GM03348 (cell line): ENCODE measurements at places on chromosomes 12 and 14.

GRCh38 chr12:96167492-96167891 is 26.7 kb upstream of the ELK3 start:
- no peak for DNase-seq

GRCh38 chr12:21699851-21700250 is 42.2 kb upstream of the LDHB start:
- DNase-seq = no peak

- DNase-seq = no peak
Observed at GRCh38 chr12:127334912-127335644, 931.9 kb upstream of the TMEM132C start.

DNA sequence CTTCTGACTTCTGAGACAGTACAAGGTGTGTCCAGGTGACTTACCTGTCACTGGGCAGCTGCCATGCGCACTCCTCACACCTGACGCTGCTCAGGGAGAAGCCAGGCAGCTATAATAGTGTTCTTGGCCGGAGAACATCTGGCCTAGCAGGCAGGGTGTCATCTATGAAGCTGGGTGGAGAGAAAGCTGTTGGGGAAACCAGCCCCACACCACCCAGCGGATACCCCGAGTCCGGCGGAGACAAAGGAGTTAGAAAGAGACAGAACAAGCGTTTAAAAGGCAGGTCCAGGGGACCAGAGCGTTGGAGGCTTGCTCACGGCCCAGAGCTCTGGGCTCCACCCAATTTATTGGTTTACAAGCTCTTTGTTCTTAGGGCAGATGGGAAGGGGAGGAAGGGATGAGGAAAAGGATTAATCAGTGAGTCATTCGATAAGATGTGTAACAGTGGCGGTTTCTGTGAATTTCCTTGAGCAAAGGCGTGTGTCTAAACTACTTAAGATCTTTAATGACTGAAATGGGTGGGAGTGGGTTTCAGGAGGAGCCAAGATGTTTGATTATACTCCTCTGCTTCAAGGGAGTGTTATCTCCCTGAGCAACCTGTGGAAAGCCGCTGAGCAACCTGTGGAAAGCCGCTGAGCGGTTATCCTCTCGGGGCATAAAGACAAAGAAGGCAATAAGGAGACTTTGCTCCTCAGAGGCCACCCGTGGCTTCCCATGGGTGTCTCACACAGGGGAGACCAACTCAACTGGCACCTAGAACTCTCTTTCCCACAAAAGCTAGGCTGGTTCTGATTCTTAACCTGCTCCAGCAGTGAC is at the start of gene GALNT8:
GALNT8 (plus strand) TSS at position 580 of the 816 bp plus-strand sequence. CDS start 278 bp downstream, outside the sequence.
- DNase-seq = no peak

GRCh38 chr14:81533212-81533535 is 479 bp downstream of the SEL1L start:
- no peak for DNase-seq

DNA sequence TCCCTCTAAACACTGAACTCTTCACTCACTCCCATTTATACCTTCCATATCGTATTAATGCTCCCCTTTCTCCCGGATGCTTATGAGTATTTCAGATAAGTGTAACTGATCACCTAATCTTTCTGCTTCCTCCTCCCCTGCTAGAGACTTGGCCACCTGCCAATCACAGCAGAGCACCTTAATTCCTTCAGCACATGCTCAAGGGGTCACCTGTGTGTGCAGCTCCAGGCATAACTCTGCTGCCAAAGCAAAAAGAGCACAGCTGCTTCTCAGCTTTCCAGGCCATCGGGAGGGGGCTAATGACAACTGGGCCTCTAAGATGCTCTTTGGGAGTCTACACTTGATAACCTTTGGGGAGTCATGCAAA is 106.9 kb upstream of the DYRK2 start:
- DNase-seq = no peak

- no peak for DNase-seq
Observed at GRCh38 chr14:106442857-106443256, 916.5 kb downstream of the TMEM121 start.

GRCh38 chr12:107402041-107403022 is 283.3 kb upstream of the PWP1 start:
- peak; percentile 63 for DNase-seq

DNA sequence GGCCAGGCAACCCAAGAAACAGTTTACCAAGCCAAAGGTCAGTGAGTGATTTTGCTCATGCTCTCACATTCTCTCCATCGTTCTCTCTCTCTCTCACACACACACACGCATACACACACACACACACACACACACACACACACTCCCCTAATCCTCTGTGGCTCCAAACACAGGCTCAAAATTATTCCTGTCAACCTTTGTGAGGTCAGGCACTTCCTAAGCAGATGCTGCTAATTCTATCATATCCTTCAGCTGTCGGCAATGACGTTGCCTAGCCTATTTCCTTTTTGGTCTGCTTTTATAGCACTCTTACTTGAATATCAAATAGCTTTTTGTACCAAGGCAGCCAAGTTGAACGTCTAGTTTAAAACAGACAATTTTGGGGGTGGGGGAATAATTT is 98.9 kb upstream of the EGLN3 start:
- no peak for DNase-seq

DNA sequence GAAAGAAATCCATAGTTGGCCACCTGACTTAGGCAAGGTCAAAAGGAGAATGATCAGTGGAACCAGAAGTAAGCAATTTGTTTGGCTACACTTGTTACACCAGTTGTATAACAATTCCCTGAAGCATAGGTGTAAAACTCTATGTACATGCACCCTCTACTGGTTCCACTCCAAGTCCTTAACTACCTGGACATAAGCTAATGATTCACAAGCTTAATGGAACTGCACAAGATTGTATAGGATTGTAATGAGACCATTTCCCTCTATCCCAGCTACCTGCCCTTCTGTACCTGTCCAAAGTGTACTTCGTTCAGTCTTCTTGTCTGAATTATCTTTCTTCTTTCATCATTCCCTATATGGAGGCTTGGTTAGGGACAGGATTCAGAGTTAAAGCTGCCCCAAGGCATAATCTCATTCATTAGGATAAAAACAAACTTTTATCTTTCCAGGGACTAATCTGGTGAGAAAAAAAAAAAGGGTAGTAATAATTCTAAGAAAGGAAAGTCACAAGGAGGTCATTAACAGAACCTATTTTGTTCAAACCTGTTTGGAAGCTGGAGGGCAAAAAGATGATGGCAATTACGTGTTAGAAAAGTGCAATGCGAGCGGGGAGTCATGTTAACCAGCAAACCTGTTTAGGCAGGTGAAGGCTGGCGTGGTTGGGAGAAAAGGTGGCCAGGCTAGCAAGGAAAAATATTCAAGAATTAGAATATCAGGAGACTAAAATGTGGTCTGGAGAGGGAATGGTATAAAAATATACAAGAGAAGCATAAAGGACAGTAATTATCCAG is 2.8 kb upstream of the TMEM52B start:
- DNase-seq = no peak

- DNase-seq = no peak
Observed at GRCh38 chr12:14249368-14249767, 116.1 kb upstream of the ATF7IP start.

DNA sequence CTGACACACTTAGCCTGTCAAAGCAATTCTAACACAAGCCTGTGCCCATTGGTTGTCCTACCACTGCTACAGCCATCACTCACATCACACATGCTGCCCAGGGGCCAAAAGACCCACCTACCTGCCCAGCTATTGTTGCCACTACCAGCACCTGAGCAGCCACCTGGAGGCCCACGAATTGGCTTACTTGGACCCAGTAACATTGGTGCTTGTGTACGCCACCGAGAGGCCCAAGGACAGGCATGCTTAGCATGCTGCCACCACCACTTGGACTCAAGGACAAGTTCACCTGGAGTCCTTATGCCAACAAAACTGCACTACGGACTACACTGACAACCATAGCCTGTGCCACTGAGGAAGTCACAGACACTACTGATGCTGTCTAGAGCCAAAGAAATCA is 221.1 kb downstream of the SLC38A4 start:
- no peak for DNase-seq

DNA sequence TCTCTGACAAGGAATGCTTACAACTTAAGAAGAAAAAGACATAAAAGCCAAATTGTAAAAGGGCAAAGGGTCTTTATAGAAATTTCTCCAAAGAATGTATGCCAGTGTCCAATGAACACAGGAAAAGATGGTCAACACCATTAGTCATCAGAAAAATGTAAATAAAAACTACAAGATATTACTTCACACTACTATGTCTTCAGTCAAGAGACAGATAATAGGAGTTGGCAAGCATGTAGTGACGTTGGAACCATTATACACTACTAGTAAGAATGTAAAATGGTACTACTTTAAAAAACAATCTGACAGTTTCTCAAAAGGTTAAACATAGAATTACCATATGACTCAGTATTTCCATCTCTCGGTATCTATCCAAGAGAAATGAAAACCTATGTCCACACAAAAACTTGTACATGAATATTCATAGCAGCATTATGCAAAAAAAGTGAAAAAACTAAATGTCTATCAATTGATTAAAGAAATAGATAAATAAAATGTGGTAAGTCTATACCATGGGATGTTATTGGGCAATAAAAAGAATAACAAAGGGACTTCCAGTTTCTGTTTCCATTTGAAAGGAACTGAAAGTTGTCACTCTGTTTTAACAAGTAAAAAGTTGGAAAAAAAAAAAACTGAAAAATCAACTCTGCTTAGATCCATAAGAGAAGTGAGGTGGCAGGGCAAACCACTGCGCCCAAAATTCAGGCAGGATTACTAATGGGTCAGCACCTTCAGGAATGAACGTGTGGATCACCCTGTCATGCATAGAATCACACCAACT is 69.8 kb downstream of the ALG10B start:
- no peak for DNase-seq

DNA sequence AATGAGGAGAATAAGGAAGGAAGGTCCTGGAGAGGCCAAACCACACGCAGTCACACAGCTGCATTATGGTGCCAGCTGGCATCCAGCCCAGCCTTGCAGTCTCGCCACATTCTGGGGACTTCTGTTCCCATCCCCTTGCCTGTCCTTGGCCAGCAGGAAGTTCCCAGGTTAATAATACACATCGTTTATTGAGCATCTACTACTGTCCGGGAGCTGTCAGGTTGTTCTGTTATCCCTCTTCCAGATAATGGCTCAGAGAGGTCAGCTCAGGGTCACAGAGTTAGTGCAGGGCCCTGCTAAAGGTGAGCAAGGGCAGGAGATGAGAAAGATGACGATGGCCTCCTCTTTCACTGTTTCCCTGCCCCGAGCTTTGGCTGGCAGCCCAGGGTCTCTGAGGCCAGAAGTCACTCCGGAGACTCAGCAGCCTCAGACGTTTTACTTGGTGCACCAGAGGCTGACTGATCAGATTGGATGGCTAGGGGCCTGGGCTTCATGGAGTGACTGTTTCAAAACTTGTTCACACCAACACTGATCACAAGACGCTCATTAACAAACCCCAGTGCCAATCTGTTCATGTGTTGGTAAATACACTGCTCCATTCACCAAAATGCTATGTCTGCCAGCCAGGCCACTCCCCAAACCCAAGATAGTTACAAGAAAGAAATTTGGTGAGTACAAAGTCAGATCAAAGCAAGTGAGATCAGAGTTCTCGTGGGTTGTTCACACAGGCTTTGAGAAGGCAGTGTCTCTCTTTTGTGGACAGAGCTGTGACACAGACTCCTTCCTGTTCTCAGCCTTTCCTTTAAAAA is 79.2 kb downstream of the B4GALNT3 start:
- DNase-seq = peak; percentile 37

- no peak for DNase-seq
Observed at GRCh38 chr12:28975564-28976340, 173.3 kb upstream of the FAR2 start.

DNA sequence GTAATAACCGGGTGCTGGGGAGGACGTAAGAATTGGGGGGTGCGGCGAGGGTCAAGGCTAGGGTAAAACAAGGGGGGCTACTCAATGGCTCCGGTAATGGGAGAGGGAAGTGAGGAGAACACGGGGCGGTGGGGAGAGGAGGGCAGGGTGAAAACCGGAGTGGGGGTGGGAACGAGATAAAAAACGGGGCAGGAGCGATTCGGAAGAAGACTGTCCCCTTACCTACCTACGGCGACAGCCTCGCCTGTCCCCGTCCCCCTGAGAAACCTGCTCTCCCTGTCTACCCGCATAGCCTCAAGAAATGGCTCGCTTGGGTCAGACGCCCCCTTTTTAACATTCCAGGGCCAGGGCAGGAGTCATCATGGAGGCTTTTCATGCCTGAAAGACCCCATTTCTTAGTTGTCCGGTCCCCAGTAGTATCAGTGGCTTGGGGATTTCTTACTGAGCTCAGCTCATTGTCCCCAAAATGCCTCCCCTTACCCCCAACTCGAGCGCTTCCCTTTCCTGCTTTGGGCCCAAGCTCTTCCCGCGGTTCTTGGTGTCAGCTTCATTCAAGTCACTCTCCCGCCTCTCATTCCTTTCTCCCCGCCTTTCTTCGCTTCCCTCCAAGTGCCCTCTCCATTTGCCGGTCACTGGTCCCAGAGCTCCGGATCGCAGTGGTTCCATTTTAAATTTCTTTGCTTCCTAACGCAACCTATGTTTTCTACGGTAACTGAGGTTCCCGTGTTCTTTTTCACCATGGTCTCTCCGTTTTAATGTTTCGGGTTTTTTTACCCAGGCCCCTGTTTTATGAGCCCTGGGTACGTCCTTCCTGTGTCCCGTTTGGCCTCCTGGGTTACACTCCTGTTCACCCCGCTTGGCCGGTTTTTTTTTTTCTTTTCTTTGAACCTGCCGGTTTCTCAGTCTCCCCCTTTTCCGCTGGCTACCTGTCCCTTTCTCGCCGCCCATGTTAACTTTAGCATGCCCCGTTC is 1.2 kb upstream of the WSB2 start:
- peak; percentile 74 for DNase-seq

DNA sequence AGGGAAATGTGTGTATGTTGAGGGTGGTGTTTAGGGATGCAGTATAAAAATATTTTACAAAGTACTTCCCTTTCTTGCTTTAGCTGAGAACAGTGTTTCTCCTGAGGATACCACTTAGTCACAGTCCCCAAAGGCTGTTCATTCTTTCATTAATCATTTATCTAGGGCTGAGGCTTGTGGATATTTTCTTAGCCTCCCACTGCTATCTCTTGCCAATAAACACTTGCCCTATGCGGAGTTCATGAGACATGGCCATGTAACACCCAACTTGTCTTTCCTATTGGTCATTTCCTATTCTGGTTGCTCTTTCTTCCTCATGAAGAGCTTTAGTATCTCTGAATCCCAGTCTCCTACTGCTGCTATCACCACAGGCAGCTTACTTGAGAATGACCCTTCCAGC is 75.1 kb downstream of the ETNK1 start:
- DNase-seq = no peak

GRCh38 chr12:24695657-24696329 is 253.1 kb downstream of the BCAT1 start:
- no peak for DNase-seq

GRCh38 chr12:39417916-39418315 is 25.0 kb downstream of the KIF21A start:
- no peak for DNase-seq

- DNase-seq = no peak
Observed at GRCh38 chr14:95398630-95399547, 79.2 kb upstream of the CLMN start.

DNA sequence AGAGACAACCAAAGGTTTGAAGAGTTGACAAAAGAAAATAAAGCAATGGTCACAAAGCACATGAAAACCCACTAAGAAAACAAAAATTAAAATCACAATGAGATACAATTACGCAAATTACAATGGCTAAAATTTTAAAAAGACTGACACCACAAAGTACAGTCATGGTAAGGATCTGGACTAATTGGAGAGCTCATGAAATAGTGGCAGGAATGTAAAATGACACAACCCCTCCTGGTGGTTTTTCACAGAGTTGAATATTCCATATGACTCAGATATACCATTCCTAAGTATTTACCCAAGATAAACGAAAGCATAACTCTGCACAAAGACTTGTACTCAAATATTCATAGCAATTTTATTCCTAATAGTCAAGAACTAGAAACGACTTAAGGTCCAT is 65.9 kb downstream of the NOVA1 start:
- no peak for DNase-seq
